ENCODE measurements at places on chromosomes 4 and X.

DNA sequence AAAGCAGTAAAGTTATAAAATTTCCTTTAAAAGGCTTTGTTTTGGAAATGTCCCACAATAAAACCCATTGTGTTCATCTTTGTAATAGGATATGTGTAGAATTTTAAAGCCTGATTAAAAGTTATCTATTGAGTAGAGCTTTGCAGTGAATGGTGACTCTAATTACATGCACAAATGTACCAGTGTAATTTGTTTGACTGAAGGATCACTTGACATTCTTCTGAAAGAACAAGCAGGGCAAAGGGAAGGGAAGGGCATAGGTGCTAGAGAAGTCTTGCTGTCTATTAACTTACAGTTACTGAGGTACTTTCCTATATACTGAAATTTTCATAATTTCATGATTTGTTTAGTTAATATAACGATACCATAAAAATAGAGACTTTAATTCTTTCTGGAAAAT lies 70.8 kb downstream of the STIM2 start:
- DNase-seq, result no peak

GRCh38 chr4:137531168-137531985 lies 917 bp downstream of the PCDH18 start:
- DNase-seq, result no peak

DNA sequence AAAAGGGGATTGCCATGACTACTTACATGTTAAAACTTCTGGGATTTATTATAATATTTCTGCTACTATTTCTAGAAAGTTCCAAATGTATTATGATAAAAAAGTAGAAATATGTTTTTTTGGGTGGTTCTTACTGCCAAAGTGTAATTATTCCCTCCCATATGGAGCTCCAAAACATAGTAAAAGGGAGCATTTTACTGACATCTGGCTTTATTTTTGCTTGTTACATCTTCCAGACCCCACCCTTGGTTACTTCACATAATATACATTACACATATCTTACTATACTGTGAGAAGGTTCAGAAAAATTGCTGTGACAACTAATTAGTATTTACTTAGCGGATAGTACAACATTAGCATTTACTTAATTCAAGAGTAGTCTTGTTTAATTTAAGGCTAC lies 205.1 kb upstream of the TLL1 start:
- no peak for DNase-seq

DNA sequence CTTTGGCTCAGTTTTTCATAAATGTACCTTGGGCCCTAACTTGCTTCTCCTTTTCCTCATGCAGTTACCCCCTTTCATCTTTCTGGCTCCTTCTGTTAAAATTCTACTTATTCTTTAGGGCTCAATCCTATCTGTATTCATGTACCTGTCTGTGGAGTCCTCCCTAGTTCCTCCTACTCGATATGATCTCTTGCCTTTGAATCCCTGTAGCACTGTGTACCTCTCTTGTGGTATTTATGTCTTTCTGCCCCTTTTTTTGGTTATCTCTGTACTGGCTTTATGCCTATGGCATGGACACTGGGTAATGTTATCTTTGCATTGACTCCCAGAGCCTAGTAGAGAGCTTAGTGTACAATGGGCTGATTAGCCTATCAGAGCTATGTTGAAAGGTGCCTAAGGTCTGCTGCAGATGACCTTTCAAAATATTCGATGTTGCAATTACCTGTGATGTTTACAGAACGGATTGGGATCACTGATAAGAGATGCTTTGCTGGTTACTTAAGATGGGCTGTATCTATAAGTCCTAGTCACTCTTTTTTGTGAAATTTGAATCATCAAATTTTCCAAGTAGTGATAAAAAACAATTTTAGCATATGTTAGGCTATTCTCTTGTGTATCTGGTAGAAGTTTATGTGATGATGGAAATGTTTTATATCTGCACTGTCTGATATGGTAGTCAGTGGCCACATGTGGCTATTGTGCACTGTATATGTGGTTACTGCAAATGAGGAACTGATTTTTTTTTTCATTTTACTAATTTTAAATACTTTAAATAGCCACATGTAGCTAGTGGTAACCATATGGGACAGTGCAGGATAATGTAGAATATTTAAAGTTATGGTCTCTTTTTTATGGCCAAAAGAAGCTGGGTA lies 33.5 kb downstream of the TMEM164 start:
- no peak for DNase-seq

DNA sequence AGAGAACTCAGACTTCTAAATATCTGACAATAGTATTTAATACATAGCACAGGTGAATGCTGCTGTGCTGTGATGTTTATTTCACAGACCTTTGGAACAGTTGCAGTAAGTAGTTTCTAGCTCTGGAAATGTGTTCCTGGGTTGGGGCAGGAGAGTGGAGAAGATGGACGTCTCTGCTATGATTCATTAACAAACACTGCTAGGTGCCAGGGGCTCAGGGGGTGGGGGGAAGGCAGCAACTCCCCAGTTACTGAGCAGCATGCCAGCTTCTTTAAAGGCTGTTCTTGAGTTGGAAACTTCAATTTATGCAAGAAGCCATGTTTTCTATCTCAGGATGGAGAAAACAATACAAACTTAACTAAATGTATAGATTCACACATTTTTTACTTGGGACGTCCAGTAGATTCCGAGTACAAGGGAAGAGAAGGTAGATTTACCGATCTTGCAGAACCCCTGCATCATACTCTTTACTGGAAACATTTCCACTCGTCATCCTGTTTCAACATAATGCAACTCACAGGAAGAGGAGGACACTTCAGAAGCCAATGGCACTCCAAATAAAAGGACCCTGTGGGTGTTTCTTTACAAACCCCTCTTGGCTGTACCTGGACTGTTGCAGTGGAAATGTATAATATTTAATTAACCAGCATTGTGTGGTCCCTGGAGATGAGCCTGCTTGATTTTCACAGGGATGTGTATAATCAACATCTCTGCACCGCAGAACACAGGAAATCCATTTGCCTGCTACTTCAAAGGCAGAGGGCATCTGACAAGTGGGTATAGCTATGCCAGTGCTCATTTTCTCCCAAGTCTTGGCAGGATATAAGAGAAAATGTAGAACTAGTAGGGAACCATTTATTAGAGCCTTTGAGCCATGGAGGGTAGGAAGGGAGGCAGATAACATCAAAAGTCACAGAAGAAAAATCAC lies 171.4 kb downstream of the SH3KBP1 start:
- no peak for DNase-seq

GRCh38 chrX:88355252-88355651 lies 391.8 kb upstream of the CPXCR1 start:
- DNase-seq, result no peak

- no peak for DNase-seq
Observed at GRCh38 chrX:130418066-130418465, 16.3 kb downstream of the RBMX2 start.

DNA sequence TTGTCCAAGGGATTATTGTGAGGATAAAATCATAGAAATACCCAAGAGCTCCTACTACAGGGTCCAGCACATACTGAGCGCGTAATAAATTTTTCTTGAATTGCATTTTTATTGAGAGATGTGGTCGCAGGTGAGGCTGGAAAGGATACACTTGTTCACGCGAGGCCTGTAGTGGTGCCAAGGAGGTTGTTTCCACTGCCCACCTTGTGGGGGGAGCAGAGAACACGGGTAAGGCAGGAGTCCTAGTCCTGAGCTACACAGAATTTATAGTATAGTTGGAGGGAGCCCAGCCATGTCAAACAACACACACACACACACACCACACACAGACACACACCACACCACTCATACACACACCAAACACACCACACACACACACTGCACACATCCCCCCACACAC lies 31.8 kb upstream of the CYP4V2 start:
- DNase-seq, result no peak

DNA sequence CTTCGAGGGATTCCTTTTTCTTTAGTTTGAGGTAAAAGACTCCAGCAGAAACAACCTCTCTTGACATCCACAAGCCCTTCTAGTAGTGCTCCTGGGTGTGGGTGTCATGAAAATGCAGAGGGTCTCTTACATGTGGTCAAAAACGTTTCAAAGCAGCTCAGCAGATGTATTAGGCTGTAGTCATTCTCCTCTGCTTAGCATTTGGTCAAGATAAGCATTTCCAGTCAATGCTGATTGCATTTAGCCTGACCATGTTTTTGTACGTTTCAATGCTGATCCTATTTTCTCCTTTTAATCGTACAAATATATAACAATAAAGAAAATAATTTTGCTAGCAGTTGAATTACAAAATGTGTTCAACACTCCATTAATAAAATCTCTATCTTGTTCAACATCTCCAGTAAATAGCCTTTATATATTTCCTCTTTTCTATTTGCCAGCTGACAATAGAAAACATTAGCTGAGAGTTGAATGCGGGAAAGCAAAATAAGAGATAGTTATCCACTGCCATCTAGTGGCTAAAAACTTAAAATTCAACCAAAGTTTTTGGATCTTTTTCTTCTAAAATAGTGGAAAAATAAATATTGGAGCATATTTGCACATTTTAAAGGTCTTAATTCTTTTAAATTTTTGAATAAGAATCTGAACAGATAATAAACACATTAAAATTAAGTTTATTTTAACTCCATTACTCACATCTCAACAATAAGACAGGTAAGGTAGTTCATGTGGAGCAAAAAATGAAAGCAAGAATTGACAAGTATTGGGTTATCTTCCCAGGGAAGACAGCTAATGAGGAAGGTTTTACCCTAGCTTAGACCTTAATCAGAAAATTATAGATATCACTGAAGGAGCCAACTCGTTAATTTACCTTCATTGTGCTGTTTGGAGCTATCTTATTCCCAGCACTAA lies 15.2 kb upstream of the PACRGL start:
- peak; percentile 22 for DNase-seq

DNA sequence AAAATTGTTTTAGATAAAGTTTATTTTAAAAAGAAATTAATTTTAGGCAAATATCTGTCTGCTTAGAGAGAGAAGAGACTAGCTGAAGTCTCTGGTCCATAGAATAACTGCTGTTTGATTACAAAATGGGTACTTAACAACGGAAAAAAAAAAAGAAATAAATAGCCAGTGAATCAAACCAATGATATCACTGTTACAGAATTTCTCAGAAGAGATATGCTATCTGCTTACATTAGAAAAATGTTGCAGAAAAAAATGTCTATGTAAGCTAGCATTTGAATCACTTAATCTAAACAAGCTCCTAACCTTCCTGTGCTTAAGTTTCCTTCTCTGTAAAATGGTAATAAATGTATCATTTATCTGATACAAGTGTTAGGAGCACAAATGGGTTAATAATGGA lies 189.9 kb downstream of the IL15 start:
- no peak for DNase-seq

GRCh38 chr4:126265888-126266287 lies 951.1 kb downstream of the FAT4 start:
- no peak for DNase-seq

DNA sequence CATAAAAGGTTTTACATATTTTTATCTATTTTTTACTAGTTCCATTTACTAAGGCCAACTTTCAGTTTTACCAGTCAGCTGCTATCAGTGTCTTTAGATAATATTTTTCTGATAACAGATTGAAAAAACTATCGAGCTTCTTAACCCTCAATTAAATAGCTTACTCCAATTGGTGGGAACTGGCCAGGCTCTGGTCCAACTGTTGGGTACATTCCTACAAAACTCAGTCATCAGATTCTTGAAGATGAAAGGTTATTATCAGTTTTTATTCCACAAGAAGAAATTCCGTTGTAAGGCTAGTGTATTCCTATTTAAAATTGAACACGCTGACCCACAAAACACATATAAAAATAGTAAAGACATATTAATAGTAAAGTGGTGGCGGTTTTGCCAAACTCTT lies 346.2 kb downstream of the MAPK10 start:
- DNase-seq, result no peak

- no peak for DNase-seq
Observed at GRCh38 chrX:103791826-103792485, 15.3 kb downstream of the PLP1 start.

GRCh38 chrX:48927736-48928382 lies 9.0 kb upstream of the PIM2 start:
- DNase-seq, result no peak

DNA sequence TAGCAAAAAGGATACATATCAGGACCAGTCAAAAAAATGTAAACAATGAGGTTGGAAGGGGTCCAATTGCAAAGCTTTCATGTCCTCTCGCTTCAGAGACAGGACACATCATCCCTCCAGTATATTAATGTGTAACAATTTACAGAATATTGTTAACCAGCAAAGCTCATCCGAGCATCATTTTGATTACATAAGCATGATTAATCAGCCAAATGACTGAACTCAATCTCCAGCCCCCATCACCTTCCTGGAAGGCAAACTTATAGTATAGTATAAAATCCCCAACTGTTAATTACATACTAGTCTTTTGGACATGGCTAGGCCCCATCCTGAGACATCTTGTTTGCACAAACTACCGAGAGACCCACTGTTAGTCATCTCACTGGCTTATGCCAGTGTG lies 77.6 kb upstream of the TRAM1L1 start:
- no peak for DNase-seq

DNA sequence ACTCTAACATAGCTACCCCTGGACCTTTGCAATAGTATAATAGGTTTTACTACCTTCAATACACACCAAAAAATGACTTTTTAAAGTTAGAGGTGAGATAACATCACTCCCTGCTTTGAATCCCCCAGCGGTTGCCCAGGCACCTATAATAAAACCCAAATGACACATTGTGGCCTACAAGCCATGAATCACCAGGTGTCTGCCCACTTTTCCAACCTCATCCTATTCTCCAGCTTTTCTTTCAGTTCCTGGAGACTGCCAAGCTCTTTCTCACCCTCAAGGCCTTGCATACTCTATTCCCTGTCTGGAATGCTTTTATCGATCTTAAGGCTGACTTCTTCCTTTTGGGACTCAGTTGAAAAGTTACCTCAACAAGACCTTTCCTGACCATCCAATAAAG lies 16.4 kb upstream of the PRSS48 start:
- DNase-seq, result no peak

- no peak for DNase-seq
Observed at GRCh38 chrX:28889591-28890090, 302.4 kb downstream of the IL1RAPL1 start.

DNA sequence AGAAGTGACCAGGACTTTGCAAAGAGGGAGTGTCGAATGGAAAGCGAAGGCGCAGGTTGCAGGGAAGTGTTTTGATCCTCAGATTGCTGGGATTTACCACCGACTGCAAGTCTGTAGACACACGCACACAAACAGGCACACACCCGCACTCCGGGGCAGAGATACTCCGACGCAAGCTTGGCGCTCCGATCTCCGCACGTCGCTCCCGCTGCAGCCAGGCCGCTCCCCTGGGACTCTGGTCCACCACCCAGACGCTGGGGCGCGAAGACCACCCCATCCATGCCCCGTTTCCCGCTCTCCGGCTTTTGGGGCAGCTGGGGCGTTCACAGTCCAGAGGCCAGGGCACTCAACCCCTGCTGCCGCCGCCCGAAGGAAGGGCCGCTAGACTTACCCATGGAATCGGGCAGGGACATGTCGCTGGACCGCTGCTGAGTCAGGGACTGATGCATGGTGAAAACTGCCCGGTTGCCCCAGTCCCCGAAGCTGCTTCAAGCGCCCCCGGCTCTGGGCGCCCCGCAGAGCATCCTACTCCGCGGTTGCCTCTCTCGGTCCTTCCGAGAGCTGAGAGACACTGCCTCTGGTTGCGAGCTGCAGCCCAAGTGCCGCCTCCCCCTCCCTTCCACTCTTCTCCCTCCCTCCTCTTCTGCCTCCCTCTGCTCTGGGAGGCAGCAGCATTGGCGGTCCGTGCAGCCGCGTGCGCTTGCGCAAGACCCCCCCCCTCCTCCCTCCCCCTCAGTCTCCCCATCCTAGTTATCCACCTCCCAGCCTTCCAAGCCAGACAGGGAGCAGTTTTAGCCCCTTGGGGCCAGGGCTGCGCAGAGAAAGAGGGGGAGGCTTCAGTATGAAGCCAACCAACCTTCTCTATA lies at the start of gene TMEM255A:
Gene TMEM255A, minus strand, starts transcription at position 601 of the 866 bp plus-strand sequence. Its CDS starts 152 bp downstream, at position 449.
- peak; percentile 26 for DNase-seq
